Lung microvascular endothelial cell (primary cell): ENCODE measurements at places on chromosomes 16 and 17. TPM values are rescaled to one million over a fixed set of nuclear protein-coding genes. Genes with fewer than 3 reads are reported as not detected.
A peak's percentile ranks its signal among the peaks of the same experiment; 100 is the strongest.

GRCh38 chr16:51657848-51658247 lies 506.8 kb upstream of the SALL1 start:
- DNase-seq = no peak

GRCh38 chr17:17499402-17500145 lies 3.4 kb upstream of the RASD1 start:
- no peak for DNase-seq

- no peak for DNase-seq
These were observed 19.5 kb downstream of the BCL7C start for GRCh38 chr16:30874244-30874820.

DNA sequence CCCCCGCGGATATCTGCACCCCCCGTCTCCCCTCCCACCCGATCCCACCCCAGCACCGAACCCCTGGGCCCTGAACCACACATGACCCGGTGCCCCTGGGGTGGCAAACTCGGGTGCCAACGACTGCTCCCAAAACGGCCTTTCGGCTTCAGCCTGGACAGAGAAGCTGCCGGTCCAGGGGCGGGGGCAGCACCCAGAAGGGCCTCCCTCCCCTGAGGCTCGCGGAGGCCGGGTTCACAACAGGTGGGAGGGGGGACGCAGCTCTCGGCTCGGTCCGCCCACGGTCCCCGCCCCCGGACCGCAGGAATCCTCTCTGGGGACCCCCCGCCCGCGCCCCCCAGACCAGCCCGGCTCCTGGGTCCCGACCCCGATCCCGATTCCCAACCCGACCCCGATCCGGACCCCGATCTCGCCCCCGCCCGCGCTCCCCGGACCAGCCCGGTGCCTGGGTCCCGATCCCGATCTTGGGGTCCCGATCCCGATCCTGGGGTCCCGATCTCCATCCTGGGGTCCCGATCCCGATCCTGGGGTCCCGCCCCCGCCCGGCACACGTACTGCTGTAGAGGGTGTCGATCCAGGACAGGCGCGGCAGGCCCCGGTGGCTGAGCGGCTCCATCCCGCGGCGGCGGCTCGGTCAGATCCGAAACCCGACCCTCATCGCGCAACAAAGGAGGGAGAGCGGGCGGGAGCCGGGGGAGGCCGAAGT lies 516 bp downstream of the ABR start:
- no peak for DNase-seq

DNA sequence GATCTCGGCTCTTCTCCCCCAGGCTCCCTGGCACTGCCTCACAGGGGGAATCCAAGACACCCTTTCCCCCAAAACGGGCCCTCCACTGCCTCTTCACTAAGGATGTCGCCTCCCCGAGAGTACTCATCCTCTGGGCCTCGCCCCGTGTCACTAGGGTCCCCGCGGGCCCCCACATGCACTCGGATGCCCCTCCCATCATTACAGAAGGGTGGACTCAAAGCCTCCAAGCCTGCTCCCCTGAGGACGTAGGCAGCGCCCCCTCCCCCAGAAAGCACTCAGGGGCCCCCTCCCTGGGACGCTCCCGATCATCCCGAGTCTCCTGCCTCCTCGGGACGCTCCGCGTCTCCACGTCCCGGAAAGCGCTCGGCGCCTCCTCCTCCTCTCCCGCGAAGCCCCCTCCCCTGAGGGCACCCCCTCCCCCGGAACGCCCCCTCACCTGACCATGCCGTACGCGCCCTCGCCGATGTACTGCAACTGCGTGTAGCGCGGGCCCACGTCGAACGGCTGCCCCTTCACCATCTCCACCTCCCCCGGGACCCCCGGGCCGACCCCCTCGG lies 338 bp downstream of the MAPK3 start:
- peak; percentile 20 for DNase-seq

TBC1D3K gene
- total RNA-seq = not detected in 2 replicates

DNA sequence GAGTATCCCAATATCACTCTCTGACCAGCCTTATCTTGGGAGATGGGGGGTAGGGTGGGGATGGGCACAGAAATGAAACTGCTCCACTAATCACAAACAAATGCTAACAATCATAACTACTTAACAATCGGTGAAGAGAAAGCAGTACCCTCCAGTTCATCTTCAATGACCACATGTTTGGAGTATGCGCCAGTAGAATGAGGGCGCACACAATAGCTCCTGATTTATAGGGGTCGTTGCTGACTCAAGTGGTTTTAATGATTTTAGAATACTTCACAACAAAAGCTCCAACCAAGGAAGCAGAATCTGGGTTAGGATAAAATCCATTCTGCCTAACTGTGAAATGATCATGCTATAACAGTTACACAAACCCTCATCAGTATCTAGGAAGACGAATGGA lies 184.4 kb downstream of the AATF start:
- DNase-seq = no peak

DNA sequence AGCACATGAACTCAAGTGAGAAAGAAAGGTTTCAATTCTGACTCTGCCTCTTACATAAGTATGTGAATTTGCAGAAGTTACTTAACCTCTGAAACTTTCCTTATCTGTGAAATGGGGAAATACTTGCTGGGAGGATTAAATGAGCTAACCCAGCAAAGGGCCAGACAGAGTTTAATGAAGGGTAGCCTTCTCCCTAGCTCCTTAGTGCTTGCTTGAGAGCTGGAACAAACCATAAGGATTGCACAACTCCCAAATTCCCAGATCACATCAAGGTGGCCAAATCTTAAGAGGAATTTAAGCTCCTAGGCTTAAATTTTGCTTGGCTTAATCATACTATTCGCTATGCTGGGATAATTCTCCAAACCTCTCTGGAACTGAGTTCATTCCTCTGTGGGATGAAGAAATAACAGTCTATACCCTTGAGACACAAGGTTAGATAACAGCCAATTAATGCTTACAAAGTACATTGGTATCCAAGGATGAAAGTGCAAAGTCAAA lies 11.8 kb upstream of the WSB1 start:
- DNase-seq = no peak

- DNase-seq = no peak
These were observed 7.8 kb downstream of the DBNDD1 start for GRCh38 chr16:90011508-90011819.

DNA sequence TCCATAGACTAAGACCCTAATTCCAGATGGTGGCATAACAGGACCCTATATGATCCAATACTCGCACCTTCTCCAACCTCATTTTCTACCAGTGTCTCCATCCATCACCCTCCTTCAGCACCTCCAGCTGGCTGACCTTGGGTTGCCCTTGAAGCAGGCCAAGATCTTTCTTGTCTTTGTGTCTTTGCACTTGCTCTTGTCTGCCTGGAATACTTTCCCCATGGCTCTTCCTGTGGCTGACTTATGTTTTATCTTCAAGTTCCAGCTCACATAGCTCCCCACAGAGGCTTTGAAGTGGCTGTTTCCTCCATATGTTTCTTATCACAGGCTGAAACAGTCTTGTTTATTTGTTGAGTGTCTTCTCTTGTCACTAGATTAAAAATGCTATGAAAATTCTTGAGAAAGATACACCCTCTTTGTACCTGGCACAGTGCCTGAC lies 29.6 kb upstream of the MMD start:
- no peak for DNase-seq

DNA sequence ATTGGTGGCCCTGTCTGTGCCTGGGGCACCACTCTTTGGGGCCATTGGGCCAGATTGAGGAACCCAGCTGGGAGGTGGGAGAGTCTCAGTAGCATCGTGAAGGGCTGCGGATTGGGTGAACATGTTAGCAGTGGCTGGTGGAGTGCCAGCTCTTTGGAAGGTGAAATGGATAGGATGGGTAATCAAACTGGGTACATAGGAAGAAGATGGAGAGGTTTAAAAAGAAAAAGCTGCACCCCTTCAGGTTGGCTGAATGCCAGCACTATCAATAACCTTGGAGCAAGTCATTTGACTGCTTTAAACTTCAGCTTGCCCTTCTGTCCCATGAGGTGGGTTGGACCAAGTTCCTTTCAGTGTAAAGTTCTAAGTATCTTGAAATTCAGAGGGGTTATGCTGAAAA lies 95.0 kb downstream of the RPTOR start:
- no peak for DNase-seq

DPEP1 gene
- total RNA-seq = 0.20 and 0.44 TPM in 2 replicates

- peak; percentile 16 for DNase-seq
These were observed 302.2 kb downstream of the C16orf95 start for GRCh38 chr16:87015021-87015420.

DNA sequence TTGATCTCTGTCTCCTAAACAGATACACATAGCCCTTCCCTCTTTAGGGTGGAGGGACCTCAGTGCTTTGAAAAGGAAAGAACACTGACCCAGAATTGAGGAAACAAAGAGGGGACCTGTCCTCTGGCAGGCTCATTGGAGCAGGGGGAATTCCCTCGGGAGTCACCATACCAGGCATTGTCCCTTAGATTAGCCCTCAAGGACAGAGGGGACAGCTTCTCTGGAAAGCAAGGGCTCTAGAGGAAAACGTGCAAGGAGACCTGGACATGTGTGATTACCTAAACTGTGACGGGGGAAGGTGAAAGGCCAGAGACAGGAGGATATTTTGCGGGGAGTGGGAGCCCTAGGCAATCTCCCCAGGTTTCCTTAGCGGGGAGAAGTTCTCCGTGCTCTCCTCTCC lies 7.6 kb upstream of the FZD2 start:
- no peak for DNase-seq

GRCh38 chr17:39150104-39150634 lies 1.3 kb downstream of the PLXDC1 start:
- no peak for DNase-seq

GRCh38 chr17:16352667-16353316 lies 477 bp downstream of the CENPV start:
- peak; percentile 16 for DNase-seq

GRCh38 chr17:71392715-71393567 lies 727.9 kb upstream of the SOX9 start:
- DNase-seq = no peak

DNA sequence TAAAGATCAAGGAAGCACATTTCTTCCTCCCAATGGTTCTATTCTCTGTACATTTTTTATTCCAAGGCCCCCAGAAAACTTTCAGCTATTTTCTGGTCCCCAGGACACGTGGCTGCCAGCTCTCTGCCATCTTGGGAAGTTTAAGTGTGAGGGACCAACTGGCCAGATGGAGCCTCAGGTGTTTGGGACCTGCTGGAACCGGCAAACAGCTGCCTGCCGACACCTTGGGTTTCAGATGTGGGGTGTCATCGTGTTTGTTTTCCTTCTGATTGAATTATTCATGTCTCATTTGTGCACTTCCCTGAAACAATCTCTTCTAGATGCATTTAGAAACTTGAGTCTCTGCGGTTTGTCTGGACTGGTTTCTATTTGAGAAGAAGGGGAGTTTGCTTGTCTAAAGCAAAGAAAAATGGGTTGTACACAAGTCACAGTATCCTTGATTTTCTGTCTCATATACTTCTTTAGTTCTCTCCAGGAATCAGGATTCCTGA lies 386.5 kb downstream of the SLC39A11 start:
- DNase-seq = no peak
